ENCODE measurements at places on chromosomes 5 and 9. TPM values are rescaled to one million over a fixed set of nuclear protein-coding genes. Genes with fewer than 3 reads are reported as not detected.
A peak's percentile ranks its signal among the peaks of the same experiment; 100 is the strongest.

TUSC1 gene
- total RNA-seq: 20.7 TPM

GRCh38 chr5:80592105-80592504, 22.0 kb upstream of the ANKRD34B start:
- DNase-seq: no peak

GRCh38 chr9:71363286-71363961, 242.0 kb upstream of the TRPM3 start:
- DNase-seq: no peak

DNA sequence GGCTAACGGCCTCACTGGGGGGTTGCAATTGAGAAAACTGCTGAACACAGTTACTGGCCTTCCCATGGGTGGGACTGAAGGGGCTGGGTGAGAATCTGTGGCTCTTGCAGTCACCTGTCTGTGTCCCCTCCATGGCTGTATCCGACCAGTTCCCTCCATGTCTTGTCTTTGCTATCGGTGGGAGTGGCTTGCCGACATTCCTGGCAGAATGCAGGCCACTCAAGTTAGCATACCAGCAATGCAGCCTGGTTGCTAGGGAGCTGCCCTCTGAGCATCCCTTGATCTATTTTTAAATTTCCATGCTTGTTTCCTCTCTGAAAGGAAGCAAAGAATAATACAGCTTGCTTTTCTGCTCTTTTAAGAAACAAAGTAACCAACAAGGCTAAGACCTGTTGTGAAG, 1509.7 kb upstream of the WWC1 start:
- DNase-seq: peak; percentile 71

DNA sequence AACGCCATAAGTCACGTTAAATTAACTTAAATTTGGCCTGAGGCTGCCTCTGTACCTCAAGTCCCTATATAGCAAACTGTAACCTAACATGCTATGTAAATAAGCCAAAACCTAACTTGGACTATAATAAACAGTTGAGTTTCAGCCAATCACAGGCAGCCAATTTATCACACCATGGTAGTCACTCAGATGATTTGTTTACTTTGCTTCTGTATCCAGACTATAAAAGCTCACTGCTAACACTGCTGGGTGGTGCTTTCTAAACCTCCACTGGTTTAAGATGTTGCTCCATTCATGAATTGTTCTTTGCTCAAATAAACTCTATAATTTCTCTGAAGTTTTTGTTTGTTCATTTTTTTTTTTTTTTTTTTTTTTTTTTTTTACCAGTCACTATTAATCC, 62.8 kb downstream of the TRPM3 start:
- DNase-seq: no peak

DNA sequence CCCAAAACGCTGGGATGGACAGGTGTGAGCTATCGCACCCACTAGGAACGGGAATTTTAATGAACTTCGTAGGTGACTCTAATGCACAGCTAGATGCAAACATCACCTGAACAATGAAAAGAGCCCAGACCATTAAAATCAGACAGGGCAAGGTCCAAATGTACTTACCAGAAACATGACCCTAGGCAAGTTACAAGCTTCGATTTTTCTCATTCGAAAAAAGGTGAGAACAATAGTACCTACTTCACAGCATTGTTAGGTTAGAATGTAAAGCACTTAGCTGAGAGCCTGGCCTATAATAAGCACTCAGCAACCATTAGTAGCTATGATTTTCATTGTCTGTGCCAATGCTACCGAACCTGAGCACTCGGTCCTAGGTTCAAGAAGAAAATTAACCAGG, 5.8 kb upstream of the KLHL3 start:
- no peak for DNase-seq

GRCh38 chr5:150113047-150113744, 26.8 kb upstream of the CSF1R start:
- peak; percentile 49 for DNase-seq

GRCh38 chr9:136771907-136772415, 7.6 kb upstream of the LCN15 start:
- no peak for DNase-seq
